Stimulated activated CD4-positive, alpha-beta T cell treated with anti-CD3 and anti-CD28 coated beads, Interleukin-1b, Interleukin-23, amount 100 ng/mL, for 1 hour (primary cell): ENCODE measurements at places on chromosomes 7 and 10.

DNA sequence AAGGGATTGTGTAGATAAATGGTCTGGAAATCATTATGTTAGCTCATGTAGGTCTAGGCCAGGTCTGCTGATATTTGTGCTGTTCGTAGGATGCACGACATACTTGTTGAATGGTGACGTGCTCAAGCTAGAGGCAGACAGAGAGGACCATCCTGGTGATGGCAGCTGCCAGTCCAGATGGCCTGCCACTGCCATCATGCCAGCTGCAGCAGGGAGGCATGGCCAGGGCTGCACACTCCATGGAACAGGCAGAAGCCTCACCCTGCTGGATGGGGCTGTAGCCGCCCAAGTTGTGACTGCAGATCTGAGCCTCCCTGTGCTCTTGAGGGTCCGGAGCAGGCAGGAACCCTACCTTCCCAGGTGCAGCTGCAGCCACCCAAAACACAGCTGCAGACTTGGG, 80.3 kb downstream of the SPDYE5 start:
- no peak for DNase-seq

GRCh38 chr10:44397476-44398225, 12.8 kb upstream of the CXCL12 start:
- no peak for DNase-seq

- DNase-seq, result no peak
These were observed 1092.4 kb downstream of the LRMDA start for GRCh38 chr10:76523791-76524351.

- no peak for DNase-seq
These were observed 43.2 kb downstream of the HTRA1 start for GRCh38 chr10:122504610-122504950.

- no peak for DNase-seq
These were observed 479.3 kb downstream of the GLRX3 start for GRCh38 chr10:130615457-130615856.
